Glutamatergic neuron (in vitro differentiated cells): ENCODE measurements at places on chromosomes 11 and 22. TPM values are rescaled to one million over a fixed set of nuclear protein-coding genes. Genes with fewer than 3 reads are reported as not detected.

Gene PHF21B
- 113 TPM for total RNA-seq

Gene TPBGL
- 2.3 TPM for total RNA-seq

Gene TBC1D10A
- 5.0 TPM for total RNA-seq

Gene DEUP1
- not detected for total RNA-seq

Gene C1QTNF4
- 7.0 TPM for total RNA-seq

Gene PARVB
- 7.7 TPM for total RNA-seq

Gene RANBP1
- total RNA-seq, result 144 TPM

Gene RFPL1
- not detected for total RNA-seq

Gene ASCL2
- total RNA-seq, result not detected
